ENCODE measurements at places on chromosomes 16 and 17. TPM values are rescaled to one million over a fixed set of nuclear protein-coding genes. Genes with fewer than 3 reads are reported as not detected.

Gene NR1D1
- polyA plus RNA-seq: 8.6 TPM

Gene CCL14
- polyA plus RNA-seq: 4.0 TPM

Gene DPEP2
- 2.1 TPM for polyA plus RNA-seq

Gene KRT13
- polyA plus RNA-seq: 38.3 TPM

Gene MED9
- 7.9 TPM for polyA plus RNA-seq

Gene SPAG9
- 20.7 TPM for polyA plus RNA-seq

Gene CRYM
- 2.8 TPM for polyA plus RNA-seq

Gene SP6
- not detected for polyA plus RNA-seq

Gene KRT25
- not detected for polyA plus RNA-seq

Gene MEFV
- 1.6 TPM for polyA plus RNA-seq

Gene TBC1D3I
- 2.6 TPM for polyA plus RNA-seq

Gene KRTAP2-1
- polyA plus RNA-seq: not detected

Gene HASPIN
- polyA plus RNA-seq: not detected

Gene FBXL16
- polyA plus RNA-seq: not detected

Gene DOC2A
- polyA plus RNA-seq: not detected

Gene CDK5R1
- 0.43 TPM for polyA plus RNA-seq

Gene TMC5
- 6.1 TPM for polyA plus RNA-seq

Gene CA4
- polyA plus RNA-seq: 0.31 TPM

Gene AP1G1
- 24.1 TPM for polyA plus RNA-seq

Gene CCL2
- 199 TPM for polyA plus RNA-seq

Gene ATP2A1
- 0.49 TPM for polyA plus RNA-seq

Gene PRRT2
- 36.6 TPM for polyA plus RNA-seq
